ENCODE measurements at places on chromosomes 4 and X. TPM values are rescaled to one million over a fixed set of nuclear protein-coding genes. Genes with fewer than 3 reads are reported as not detected.

- H3K4me3 ChIP-seq, result no peak overlapping the region
- H3K4me1 ChIP-seq, result no peaks in the 10 kb centered on the region
- no peak for DNase-seq
- no peaks in the 10 kb centered on the region for H3K27me3 ChIP-seq
- H3K27ac ChIP-seq, result no peak overlapping the region
Observed at GRCh38 chr4:181219783-181220416, 1023.3 kb upstream of the TENM3 start.

SHISA3 gene
- total RNA-seq, result 2.2 TPM

TMEM156 gene
- 0.95 TPM for total RNA-seq

GRCh38 chrX:148784856-148785255 lies 284.4 kb downstream of the AFF2 start:
- H3K4me1 ChIP-seq, result no peaks in the 10 kb centered on the region
- no peaks in the 10 kb centered on the region for H3K36me3 ChIP-seq
- peaks cover 8% of the 10 kb centered on the region for H3K27me3 ChIP-seq
- no peak overlapping the region for H3K4me3 ChIP-seq

DNA sequence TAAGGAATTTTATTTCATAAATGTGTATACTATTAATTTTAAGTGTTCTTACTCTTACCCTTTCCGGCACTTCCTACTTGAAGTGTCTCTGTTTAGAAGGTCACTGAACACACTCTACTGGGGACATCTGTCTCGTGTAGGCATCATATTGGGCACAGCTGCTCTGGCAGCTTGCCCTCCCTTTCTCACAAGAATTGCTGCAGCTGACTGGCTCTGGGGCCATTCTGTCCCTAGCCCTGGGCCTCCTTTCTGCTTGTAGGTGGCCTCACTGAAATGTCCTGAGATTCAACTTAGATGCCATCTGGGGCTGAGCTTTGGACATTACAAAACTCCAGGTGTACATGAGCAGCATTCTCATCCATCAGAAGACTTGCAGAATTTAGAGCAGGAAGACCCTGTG lies 49.6 kb downstream of the SMAD1 start:
- no peaks in the 10 kb centered on the region for H3K27me3 ChIP-seq
- H3K4me1 ChIP-seq, result no peaks in the 10 kb centered on the region
- no peaks in the 10 kb centered on the region for H3K36me3 ChIP-seq
- no peak overlapping the region for H3K4me3 ChIP-seq
- DNase-seq, result no peak
- H3K27ac ChIP-seq, result no peak overlapping the region

EXOC1L gene
- total RNA-seq, result not detected

RTL5 gene
- total RNA-seq, result 8.3 TPM

- H3K4me3 ChIP-seq, result no peak overlapping the region
- H3K27ac ChIP-seq, result no peak overlapping the region
- H3K27me3 ChIP-seq, result peaks cover 7% of the 10 kb centered on the region
- H3K36me3 ChIP-seq, result no peaks in the 10 kb centered on the region
- H3K4me1 ChIP-seq, result no peaks in the 10 kb centered on the region
Observed at GRCh38 chrX:39677585-39677977, 420.2 kb downstream of the BCOR start.

- H3K27me3 ChIP-seq, result peaks cover 30% of the 10 kb centered on the region
- peak; percentile 77 for DNase-seq
- no peak overlapping the region for H3K27ac ChIP-seq
- H3K36me3 ChIP-seq, result no peaks in the 10 kb centered on the region
- H3K4me3 ChIP-seq, result peak overlapping the region; percentile 34
Observed at GRCh38 chr4:108172231-108172752, 3.6 kb upstream of the LEF1 start.

DNA sequence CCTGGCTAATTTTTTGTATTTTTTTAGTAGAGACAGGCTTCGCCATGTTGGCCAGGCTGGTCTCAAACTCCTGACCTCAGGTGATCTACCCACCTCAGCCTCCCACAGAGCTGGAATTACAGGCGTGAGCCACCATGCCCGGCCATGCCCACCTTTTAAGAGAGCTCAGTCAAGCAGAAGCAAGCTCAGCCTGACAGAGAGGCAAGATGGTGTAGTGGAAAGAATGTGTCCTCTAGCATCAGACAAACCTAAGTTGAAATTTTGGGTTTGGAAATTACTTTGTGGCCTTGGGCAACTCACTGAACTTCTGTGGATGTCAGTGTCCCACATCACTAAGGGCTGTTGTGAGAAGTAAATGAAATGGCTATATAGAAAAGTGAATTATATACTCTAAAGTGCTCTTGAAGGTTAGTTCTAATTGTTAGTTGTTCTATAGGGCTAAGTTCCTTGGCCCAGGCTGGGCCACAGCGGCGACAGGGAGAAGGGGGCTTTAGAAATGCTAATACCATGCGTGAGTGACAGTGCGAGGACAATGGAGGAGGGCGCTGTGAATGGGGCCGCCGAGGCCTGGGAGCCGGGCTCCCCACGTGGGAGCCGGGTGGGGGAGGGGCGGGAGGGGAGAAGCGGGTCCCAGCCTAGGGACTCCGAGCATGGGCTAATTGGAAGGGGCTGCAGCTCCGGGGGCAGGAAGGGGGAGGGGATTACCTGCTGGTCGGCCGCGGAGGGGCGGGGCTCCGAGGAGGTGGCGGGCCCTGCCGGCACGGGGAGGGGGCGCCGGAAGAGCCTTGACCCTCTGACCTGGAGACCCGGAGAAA lies 15.6 kb downstream of the PJA1 start:
- no peak overlapping the region for H3K27ac ChIP-seq
- no peaks in the 10 kb centered on the region for H3K36me3 ChIP-seq
- DNase-seq, result no peak
- H3K4me1 ChIP-seq, result peaks cover 6% of the 10 kb centered on the region

DNA sequence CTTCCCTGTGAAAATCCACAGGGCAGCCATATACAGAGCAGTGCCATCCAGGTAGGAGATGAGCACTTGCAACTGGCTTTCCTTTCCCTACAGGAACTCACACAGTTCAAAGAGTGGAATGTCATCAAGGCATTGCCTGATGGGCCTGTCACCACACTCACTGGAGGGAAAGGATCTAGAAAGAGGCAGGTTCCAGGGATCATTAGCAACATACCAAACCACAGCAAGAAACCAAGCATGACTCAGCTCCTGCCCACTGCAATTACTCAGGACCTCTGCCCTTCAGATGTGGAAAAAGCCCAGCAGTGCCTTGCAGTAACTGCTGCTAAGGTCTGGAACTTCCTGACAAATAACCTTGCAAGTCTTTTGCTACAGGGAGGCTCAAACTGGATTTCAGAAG lies 101.2 kb downstream of the ZNF674 start:
- peaks cover 4% of the 10 kb centered on the region for H3K27me3 ChIP-seq
- peaks cover 3% of the 10 kb centered on the region for H3K36me3 ChIP-seq
- no peak for DNase-seq
- peaks cover 5% of the 10 kb centered on the region for H3K4me1 ChIP-seq

GRCh38 chr4:41776466-41776865 lies 27.9 kb upstream of the PHOX2B start:
- DNase-seq, result no peak
- no peaks in the 10 kb centered on the region for H3K4me1 ChIP-seq
- peaks cover 3% of the 10 kb centered on the region for H3K27me3 ChIP-seq
- H3K4me3 ChIP-seq, result no peak overlapping the region

DNA sequence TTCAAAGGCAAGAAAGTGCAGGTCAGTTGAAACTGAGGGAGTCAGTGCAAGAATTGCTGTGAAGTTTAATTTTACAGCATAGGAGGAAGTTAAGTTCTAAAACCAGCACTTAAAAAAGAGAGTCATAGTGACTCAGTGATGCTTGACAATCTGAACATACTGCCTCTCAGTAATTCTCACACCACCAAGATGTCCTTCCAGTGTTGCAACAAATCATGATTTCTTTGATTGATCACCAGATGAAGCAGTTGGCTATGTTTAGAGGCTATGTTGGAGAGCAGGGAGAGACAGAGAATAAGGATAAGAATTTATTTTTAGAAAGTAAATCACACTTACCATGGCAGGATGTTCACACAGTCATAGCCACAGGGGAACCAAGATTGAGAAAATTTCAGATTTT lies 13.2 kb downstream of the TRIM2 start:
- no peak for DNase-seq
- H3K36me3 ChIP-seq, result no peaks in the 10 kb centered on the region
- peaks cover 1% of the 10 kb centered on the region for H3K4me1 ChIP-seq
- H3K27ac ChIP-seq, result no peak overlapping the region
- H3K27me3 ChIP-seq, result no peaks in the 10 kb centered on the region

RAB40AL gene
- 1.4 TPM for total RNA-seq

CFAP47 gene
- total RNA-seq, result 21.0 TPM

DNA sequence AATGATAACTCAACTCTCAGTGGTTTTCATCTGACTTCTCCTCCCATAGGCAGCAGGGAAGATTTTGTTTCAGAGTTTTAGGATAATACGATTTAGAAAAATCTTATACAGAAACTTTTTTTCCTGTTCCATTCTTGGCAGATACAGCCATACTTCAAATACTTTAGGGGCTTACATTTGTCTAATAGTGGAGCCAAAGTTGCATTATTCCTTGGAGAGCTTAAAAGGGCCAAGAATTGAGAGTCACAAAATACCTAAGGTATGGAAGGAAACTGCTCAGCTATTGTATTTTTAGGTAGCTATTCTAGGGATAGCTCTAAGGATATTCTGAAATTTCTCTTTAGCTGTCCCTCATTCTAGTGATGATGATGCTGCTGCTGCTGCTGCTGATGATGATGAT lies 132.9 kb upstream of the PTCHD1 start:
- no peak for DNase-seq
- no peak overlapping the region for H3K4me3 ChIP-seq
- H3K27me3 ChIP-seq, result no peaks in the 10 kb centered on the region
- H3K27ac ChIP-seq, result no peak overlapping the region

- DNase-seq, result no peak
- no peak overlapping the region for H3K27ac ChIP-seq
- peak overlapping the region; percentile 67 for H3K4me3 ChIP-seq
Observed at GRCh38 chr4:113978105-113978504, 1.3 kb downstream of the ARSJ start.

- H3K4me3 ChIP-seq, result no peak overlapping the region
- H3K27me3 ChIP-seq, result no peaks in the 10 kb centered on the region
- peak; percentile 21 for DNase-seq
- H3K36me3 ChIP-seq, result no peaks in the 10 kb centered on the region
Observed at GRCh38 chr4:175946472-175947116, 119.0 kb upstream of the WDR17 start.

GRCh38 chr4:143654571-143654970 lies 45.9 kb downstream of the FREM3 start:
- H3K27me3 ChIP-seq, result no peaks in the 10 kb centered on the region
- no peak overlapping the region for H3K27ac ChIP-seq
- no peaks in the 10 kb centered on the region for H3K4me1 ChIP-seq
- H3K4me3 ChIP-seq, result no peak overlapping the region
- no peaks in the 10 kb centered on the region for H3K36me3 ChIP-seq

DNA sequence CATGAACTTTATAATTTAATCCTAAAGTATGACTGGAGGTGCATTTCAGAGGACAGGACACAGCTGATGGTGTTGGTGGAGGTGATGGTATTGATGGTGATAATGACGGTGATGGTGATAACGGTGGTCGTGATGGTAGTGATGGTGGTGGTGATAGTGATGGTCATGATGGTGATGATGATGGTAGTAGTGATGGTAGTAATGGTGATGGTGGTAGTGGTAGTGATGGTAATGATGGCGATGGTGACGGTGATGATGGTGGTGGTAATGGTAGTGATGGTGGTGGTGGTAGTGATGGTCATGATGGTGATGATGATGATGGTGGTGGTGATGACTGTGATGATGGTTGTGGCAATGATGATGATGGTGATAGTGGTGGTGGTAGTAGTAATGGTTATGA lies 40.4 kb downstream of the SLC2A9 start:
- no peaks in the 10 kb centered on the region for H3K4me1 ChIP-seq
- no peak overlapping the region for H3K27ac ChIP-seq
- no peaks in the 10 kb centered on the region for H3K27me3 ChIP-seq
- no peak for DNase-seq
- H3K4me3 ChIP-seq, result no peak overlapping the region

DNA sequence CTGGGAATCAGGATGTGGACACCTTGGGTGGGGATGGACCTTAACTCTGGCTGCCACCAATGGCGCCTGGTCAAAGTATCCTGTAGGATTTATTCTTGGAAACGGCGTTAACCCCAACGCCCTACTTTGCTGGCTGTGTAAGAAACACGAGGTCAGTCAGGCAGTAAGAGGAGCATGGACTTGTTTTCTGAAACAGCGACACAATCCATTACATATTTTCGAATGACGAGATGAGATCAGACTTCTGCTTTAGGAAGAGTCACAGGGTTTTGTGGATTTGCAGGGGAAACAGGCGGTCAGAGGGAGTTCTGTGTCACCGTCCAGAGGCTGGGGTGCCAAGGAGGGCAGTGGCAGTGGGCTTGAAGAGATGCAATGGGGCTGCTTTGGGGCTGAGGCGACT lies 92.2 kb downstream of the TBL1X start:
- no peaks in the 10 kb centered on the region for H3K36me3 ChIP-seq
- no peak for DNase-seq
- H3K4me3 ChIP-seq, result no peak overlapping the region
- peaks cover 8% of the 10 kb centered on the region for H3K27me3 ChIP-seq

GRCh38 chrX:38985375-38985774 lies 184.1 kb downstream of the MID1IP1 start:
- H3K27me3 ChIP-seq, result peaks cover 4% of the 10 kb centered on the region
- no peak overlapping the region for H3K27ac ChIP-seq
- H3K36me3 ChIP-seq, result no peaks in the 10 kb centered on the region
- no peaks in the 10 kb centered on the region for H3K4me1 ChIP-seq
- no peak overlapping the region for H3K4me3 ChIP-seq

GRCh38 chr4:185817403-185817818 lies 5.4 kb upstream of the SORBS2 start:
- DNase-seq, result peak; percentile 78
- H3K4me1 ChIP-seq, result no peaks in the 10 kb centered on the region
- H3K27ac ChIP-seq, result peak overlapping the region; percentile 76

AREG gene
- total RNA-seq, result 22.0 TPM

ASB12 gene
- total RNA-seq, result 0.46 TPM

DNA sequence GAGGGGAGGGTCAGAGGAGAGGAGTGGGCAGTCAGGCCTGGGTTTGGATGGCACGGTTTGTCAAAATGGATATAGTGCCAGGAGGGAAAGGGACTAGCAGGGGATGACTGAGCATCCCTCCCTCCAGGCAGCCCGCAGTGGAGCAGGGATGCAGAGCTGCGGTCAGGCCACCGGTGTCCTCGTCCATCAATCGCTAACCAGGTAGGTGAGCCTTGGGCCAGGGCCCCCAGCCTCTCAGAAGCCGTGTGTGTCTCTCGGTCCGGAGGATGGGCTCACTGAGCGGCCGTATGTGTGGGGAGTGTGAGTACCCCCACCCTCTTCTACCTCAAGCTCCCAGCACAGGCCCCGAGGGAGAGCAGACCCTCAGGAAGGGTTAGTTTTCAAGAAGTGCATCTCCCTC lies 538 bp upstream of the CYTL1 start:
- peak overlapping the region; percentile 4 for H3K27ac ChIP-seq
- H3K4me3 ChIP-seq, result no peak overlapping the region
- no peaks in the 10 kb centered on the region for H3K36me3 ChIP-seq
- H3K27me3 ChIP-seq, result no peaks in the 10 kb centered on the region
- no peaks in the 10 kb centered on the region for H3K4me1 ChIP-seq

GRCh38 chr4:131002132-131002531 lies 1906.2 kb downstream of the C4orf33 start:
- no peaks in the 10 kb centered on the region for H3K36me3 ChIP-seq
- DNase-seq, result no peak
- no peaks in the 10 kb centered on the region for H3K4me1 ChIP-seq

BEX2 gene
- 22.0 TPM for total RNA-seq

PASD1 gene
- total RNA-seq, result not detected
